ENCODE measurements at places on chromosomes 2 and 18.

- no peak for DNase-seq
Measured at GRCh38 chr2:120509991-120510735, 164.2 kb downstream of the INHBB start.

- no peak for DNase-seq
Measured at GRCh38 chr2:8009010-8009597, 672.8 kb upstream of the ID2 start.

DNA sequence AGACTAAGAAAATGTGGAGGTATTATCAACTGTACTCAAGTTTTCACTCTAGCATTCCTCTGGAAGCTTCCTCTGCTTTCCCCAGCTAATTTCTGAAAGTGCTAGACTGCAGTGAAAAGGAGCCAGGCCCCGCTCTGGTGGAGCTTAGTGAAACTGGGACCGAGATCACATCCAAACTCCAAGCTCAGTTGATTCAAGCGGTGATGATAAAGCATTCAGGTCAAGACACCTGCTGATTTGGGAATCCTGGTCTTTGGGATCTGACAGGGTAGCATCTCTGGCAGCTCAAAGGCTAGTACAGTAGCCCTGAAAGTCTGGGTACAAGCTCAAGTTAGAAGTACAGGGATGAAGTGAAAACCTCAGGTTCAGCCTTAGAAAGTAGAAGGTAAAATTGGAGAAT is 120.2 kb upstream of the CRIM1 start:
- no peak for DNase-seq

GRCh38 chr2:39918886-39919285 is 139.8 kb upstream of the THUMPD2 start:
- no peak for DNase-seq

GRCh38 chr2:201116115-201116958 is at the start of gene CFLAR:
CFLAR (plus strand) TSS chr2:201116164; CDS start chr2:201129866, 13,702 bp downstream.
- DNase-seq, result peak; percentile 39

Measured in bone marrow (tissue), 2 donors.